ENCODE measurements at places on chromosomes 1 and 21.

DNA sequence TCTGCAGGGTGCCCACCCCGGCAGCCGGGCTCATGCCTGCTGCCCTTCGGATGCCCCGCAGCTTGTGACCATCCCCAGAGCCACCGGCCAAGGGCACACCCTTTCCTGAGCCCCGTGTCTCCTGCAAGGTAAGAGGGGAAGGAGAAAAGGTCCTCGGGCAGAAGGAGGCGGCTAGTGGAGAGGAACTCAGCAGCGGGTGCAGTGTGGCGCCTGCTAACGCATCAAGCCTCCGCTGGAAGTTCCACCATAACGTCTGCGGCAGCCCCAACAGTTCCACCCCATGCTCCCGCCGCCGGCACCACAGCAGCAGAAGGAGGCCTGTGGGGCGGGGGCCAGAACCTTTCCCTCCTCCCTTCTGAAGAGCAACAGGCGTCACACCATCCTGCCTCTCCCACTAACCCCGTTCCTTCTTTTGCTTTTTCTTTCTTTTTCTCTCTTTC lies 990 bp downstream of the VWA5B1 start:
- no peak for DNase-seq

DNA sequence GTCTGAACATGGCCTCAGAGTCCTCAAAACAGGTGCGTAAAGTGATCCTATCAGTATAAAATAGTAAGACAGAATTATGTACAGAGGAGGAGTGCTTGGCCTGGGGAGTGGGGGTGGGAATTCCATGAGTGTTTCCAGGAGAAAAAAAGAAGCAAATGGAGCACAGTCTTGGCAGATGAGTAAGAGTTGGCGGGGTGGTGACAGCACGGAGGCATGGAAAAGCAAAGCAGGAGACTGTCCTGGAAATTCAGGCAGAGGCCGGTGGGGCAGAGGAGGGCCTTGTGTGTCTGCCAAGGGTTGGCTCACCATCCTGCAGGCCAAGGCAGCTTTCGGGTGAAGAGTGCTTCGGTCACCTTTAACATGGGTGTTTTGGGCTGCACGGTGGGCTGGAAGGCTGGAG lies 63.4 kb downstream of the OPTC start:
- peak; percentile 94 for DNase-seq

DNA sequence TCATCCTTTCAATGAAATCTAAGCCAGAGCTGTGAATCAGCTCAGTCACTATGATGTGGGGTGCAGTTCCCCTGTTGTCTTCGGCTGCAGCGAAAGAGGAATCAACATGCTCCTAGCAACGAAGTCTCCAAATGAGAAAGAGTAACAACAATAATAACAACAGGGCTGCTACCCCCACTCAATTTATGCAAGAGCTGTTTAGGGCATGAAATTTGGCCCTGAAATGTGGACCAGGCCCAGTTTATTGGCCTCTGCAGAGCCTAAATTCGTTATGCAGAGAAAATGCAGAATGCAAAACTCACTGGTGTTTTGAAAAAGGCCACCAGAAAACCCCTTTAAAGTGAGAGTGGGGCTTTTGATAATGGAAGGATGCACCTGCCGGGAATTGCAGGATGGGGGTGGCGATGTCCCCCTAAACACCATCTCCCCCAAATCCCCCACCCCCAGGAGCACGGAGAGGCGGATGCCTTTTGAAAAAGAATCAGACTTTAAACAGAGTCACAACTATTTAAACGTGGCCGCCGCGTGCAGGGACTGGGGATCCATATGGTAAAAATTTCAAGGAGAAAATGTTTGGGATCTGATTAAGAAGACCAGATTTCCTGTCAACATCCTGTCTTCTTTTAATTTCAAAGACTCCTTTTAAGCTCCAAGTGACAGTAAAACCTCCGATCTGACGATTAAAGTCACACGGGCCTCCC lies 1.9 kb downstream of the RUNX3 start:
- DNase-seq, result no peak

DNA sequence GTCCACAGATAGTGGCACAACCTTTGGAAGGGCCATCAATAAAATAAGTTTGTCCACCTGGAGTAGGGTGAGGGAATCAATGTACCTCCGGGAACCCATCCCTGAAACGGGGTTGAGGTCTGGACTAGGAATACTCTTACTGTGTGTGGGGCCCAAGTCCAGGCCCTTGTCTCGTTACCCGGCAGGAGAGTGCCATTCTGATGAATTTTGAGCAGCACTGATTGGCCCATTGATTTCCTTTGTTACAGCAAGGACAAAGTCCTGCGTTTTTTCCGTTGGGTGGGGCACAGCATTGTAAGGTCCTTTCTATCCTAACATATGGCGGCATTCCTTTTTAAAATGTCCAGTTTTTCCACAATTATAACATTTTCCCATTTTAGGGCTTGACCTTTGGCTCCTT lies 75.2 kb downstream of the AXDND1 start:
- no peak for DNase-seq

- DNase-seq, result peak; percentile 43
Observed at GRCh38 chr1:203702130-203702577, 62.8 kb upstream of the LAX1 start.

- peak; percentile 47 for DNase-seq
Observed at GRCh38 chr1:94660994-94661393, 119.4 kb upstream of the F3 start.
